Gastrocnemius medialis (tissue), 4 donors: ENCODE measurements at places on chromosomes 2 and 18. TPM values are rescaled to one million over a fixed set of nuclear protein-coding genes. Genes with fewer than 3 reads are reported as not detected.

MALL gene
- total RNA-seq, result 2.9 TPM

- no peaks in the 10 kb centered on the region for H3K36me3 ChIP-seq
- H3K4me3 ChIP-seq, result no peak overlapping the region
- no peaks in the 10 kb centered on the region for H3K27me3 ChIP-seq
- DNase-seq, result no peak
- H3K27ac ChIP-seq, result no peak overlapping the region
- no peaks in the 10 kb centered on the region for H3K4me1 ChIP-seq
Measured at GRCh38 chr2:54891909-54892308, 158.3 kb downstream of the RTN4 start.

GLI2 gene
- total RNA-seq, result 0.27 TPM

- H3K4me1 ChIP-seq, result no peaks in the 10 kb centered on the region
- no peaks in the 10 kb centered on the region for H3K27me3 ChIP-seq
- DNase-seq, result no peak
- H3K4me3 ChIP-seq, result no peak overlapping the region
- H3K27ac ChIP-seq, result no peak overlapping the region
Measured at GRCh38 chr18:80218341-80219227, 28.7 kb downstream of the PARD6G start.
